ENCODE measurements at places on chromosomes 13 and 19.

GRCh38 chr19:42132851-42133528 is 744 bp upstream of the POU2F2 start:
- DNase-seq: peak; percentile 80

DNA sequence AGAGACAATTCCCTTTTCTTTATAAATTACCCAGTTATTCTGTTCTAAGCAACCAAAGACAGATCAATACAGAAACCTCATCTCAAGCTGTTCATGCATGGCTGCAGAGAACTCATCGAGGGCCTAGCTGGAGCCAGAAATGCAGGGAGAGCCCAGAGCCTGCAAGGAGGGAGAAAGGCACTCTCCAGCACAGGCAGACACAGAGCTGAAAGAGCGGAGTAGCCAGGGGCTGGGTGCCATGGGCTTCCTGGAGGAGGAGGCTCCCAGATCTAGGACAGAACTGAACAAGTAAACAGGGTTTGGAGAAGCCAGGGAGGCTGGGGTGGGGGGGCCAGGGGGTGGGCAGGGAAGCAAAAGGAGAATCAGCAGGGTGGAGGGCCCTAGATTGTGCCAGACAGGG is 144.2 kb upstream of the ZNF507 start:
- DNase-seq: no peak

GRCh38 chr13:84400706-84401105 is 518.4 kb upstream of the SLITRK1 start:
- no peak for DNase-seq

DNA sequence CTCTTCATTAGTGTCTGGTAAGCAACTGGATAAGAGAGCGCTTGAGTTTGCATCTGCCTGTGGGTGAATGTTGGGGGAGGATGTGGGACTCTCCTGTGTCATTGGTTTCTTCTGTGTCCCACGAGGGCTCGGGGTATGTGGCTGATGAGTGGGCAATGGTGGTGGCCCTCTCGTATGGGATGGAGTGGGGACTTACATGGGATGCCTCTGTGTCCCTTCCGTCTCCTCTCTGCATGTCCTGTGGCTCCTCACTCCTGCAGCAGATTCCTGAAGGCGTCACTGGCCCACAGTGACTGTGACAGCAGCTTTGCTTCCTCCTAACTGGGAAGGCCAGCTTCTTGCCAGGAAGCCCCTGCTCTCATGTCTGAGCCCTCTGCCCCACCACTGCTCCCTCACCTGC is 2.6 kb upstream of the LRP3 start:
- DNase-seq: no peak

DNA sequence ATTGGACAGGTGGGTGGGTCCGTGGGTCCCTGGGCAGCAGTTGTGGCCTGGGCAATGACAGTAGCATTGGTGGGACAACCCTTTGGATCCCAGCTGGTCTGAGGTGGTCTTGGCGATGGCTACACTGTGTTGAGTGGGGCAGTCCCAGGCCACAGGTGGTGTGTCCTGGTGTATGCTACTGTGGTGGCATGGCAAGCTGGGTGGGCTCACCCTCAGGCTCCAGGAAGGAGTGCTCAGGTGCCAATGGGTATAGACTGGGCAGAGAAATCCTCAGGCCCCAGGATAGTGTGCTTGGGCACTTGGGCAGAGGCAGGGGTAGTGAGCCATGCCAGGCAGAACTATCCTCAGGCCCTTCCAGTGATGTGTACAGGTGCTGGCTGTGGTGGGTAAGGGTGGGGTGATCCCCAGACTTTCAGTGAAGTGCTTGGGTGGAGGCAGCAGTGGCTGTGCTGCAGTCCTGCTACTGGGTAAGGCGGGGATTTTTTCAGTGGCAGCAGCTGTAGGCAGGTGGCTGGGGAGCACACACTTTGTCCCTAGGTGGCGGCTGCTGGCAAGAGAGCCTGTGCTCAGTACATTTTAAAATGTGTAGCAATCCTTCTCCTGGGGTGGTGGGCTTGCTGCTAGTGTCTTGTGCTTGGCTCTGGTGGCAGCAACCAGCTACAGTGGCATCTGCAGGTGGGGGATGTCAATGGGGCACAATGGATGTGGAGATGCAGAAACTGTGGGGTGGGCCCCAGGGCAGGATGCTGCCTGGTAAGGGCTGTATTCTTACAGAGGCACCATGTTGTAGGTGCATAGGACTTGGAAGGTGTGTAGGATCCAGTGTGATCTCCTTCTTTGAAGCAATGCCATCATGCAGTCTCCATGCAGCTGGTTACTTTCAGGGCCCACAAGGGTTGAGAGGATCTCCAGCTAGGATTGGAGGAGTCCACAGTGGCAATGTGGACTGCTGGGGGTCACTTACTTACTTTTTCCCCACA is 64.9 kb downstream of the DNAJC3 start:
- DNase-seq: no peak

GRCh38 chr19:4264812-4265211 is 14.3 kb upstream of the SHD start:
- DNase-seq: peak; percentile 8

- peak; percentile 7 for DNase-seq
Measured at GRCh38 chr19:56309511-56310185, 5.0 kb downstream of the ZSCAN5A start.

GRCh38 chr13:111844222-111844671 is 222.7 kb upstream of the SOX1 start:
- DNase-seq: no peak

DNA sequence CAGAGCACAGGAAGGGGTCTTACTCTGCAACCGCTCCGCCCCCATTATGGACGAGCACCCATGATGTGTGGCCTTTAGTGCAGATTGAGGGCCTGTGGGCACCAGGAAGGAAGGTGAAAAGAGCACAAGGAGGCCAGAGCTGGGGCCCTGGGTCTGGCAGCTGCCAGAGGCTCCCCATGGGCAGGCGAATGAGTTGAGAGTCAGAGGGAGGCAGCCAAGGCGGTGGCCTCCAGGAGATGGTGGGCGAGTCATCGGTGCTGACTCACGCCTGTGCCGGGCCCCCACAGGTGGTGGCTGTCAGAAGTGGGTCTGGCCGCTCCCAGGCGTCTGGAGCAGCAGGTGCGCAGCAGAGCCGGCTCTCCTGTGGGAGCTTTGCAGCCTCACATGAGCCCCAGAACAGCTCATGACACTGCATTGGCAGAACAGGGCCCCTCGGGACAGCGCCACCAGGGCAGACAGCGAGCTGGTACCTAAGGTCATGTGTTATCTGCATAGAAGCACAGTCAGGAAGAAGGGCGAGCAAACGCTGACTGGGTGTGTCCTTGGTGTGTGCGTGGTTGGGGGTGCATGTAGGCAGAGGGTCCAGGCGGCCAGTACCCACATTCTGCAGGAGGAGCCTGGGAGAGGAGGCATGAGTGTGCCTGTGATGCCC is 68.8 kb downstream of the CHST8 start:
- DNase-seq: no peak

DNA sequence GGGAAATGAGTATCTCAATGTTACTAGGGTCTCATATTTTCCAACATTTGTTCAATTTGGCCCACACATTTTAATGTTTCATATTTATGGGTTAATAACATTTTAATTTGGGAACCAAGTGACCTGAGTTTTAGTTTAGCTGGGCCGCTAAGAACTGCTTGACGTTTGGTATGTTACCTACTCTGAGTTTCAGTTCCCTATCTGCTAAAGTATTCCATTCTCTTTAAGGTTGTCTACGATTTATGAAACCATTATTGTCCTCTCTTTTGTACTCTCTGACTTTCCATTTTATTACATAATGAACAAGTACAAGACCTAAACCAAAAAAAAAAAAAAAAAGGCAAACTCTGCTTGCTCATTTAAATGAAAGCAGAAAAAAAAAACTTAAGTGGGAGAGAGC is 89.9 kb downstream of the FGF14 start:
- DNase-seq: no peak

DNA sequence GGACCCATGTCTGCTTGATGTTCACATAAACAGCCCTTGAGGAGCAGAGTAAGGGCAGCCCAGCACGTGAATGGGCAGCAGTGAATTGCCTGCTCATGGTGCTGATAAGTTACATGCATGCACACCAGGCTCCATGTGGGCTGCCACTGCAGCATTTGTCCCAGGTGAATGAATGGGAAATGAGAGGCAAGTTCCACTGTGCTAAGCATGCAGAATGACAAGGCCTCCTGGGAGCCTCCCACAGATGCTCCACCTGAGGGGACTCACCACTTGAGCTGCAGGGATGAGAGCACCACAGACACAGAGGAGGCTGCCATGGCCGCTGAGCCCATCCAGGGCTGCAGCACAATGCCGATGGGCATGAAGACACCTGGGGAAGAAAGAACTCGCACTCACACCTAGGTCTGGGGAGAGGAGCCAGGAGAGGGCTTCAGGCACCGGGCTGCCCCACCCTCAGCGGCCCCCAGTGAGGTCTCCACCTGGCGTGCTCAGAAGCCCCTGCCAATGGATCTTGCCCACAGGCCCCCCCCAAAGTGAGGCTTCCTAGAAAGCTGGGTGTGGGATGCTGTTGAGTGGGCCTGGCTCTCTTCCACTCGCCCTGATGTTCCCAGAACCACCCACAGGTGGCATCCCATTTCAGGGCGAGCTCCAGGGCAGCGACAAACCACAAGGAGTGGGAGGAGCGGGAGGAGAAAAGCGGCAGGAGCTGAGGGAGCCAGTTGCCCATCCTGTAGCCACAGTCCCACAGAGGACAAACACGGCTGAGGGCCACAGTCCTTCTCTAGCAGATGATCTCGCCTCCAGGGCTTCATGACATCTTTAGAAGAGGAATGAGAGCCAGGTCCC is 73.8 kb downstream of the CCDC70 start:
- DNase-seq: no peak

- DNase-seq: no peak
Measured at GRCh38 chr19:2631213-2631821, 71.2 kb downstream of the GNG7 start.

GRCh38 chr13:100139817-100140216 is 50.9 kb downstream of the PCCA start:
- no peak for DNase-seq

- DNase-seq: no peak
Measured at GRCh38 chr13:94387047-94387446, 92.4 kb downstream of the DCT start.

Measured in CD4-positive, alpha-beta T cell treated with Interleukin-6 at 100 ng/mL for 8 hours (primary cell).